NCI-H82 (cell line): ENCODE measurements at places on chromosomes 16 and 17.
A peak's percentile ranks its signal among the peaks of the same experiment; 100 is the strongest.

- DNase-seq, result no peak
These were observed 8.2 kb downstream of the CRAMP1 start for GRCh38 chr16:1620391-1620790.

DNA sequence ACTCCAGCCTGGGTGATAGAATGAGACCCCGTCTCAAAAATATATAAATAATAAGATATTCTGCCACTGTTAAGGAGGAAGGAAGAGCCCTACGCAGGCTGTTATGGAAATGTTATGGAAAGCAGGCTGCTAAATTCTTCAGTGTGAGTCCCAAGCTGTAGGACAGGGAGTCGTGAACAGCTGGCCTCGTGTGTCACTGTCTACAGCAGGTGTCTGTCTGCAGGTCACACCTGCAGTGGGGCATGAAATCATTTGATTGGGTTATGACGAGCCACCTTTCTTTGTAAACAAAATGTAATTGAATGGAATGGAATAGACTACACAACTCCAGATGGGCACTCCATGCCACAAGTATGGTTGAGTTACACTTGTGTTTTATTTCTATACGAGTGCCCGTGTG is 15.6 kb upstream of the LITAF start:
- DNase-seq, result no peak

DNA sequence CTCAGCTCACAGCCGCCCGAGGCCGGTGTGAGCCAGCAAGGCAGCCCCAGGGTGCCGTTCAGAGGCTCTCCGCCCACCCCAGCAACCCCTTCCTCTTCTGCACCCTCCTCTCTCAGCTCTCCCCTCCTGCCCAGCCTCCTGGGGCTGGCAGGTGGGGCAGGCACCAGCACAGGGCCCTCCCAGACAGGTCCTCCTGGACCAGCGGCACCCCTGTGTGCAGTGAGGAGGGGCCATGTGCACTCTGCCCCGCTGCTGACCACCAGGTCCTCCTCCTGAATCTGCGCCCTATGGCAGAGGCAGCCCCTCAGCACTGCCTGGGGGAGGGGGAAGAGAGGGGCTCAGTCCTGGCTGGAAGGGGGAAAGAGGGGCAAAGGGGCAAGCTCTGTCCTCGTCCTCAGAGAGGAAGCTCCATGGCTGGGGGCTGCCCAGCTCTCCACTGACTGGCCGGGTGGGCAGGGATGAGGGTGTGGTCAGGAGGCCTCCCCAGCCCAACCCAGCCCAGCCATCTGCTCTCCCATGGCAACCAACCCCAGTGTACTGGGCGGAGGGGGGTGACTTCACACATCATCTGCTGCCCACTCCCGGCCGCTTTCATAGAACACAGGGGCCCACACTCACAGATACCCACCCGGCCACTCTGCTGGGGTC is 5.4 kb upstream of the BCAR1 start:
- peak; percentile 89 for DNase-seq

GRCh38 chr17:49944273-49944870 is 24.6 kb upstream of the DLX4 start:
- no peak for DNase-seq

GRCh38 chr17:17946093-17946492 is 26.1 kb downstream of the TOM1L2 start:
- peak; percentile 38 for DNase-seq

DNA sequence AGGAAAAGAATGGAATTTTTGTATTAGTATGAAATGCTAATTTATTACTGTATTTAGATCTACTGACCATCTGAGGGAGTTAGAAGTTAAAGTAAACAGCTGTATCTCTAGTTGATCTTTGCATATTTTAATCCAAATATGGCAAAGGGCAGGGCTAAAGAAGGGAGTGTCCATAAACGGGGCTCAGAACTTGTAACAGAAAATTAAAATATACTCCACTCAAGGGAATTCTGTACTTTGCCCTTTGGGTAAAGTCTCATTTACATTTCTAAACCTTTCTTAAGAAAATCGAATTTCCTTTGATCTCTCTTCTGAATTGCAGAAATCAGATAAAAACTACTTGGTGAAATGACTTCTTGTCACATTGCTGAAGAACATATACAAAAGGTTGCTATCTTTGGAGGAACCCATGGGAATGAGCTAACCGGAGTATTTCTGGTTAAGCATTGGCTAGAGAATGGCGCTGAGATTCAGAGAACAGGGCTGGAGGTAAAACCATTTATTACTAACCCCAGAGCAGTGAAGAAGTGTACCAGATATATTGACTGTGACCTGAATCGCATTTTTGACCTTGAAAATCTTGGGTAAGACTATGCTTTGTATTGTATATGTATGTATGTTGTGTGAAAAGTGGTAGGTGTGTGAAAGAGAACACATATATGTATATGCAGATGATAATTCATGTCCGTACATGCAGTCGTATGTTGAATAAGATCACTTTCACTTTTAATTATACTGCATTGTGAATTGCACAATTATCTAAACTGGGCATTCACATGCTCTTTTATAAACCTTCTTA is at the start of gene ASPA:
ASPA (plus strand) TSS at position 186 of the 799 bp plus-strand sequence; CDS start at position 349, 163 bp downstream.
- no peak for DNase-seq

DNA sequence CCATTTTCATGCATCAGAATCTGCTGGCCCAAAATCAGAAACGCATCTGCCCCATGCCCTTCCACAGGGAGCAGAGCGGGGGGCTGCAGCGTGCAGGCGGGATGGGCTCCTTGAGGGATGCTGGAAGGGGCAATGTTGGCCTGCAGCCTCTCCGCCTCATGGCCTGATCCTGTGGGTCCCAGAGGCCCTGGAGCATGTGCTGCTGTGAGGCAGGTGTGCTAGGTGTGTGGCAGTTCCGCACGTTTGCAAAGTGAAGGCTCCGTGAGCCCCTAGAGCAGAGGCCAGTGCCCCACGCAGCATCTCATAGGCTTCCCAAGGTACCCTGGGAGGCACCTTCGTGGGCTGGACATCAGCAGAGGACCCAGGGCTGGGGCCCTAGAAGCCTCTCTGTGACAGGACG is 36.4 kb upstream of the CDH15 start:
- DNase-seq, result no peak

- DNase-seq, result peak; percentile 39
These were observed 119.0 kb upstream of the HS3ST2 start for GRCh38 chr16:22694887-22695382.

DNA sequence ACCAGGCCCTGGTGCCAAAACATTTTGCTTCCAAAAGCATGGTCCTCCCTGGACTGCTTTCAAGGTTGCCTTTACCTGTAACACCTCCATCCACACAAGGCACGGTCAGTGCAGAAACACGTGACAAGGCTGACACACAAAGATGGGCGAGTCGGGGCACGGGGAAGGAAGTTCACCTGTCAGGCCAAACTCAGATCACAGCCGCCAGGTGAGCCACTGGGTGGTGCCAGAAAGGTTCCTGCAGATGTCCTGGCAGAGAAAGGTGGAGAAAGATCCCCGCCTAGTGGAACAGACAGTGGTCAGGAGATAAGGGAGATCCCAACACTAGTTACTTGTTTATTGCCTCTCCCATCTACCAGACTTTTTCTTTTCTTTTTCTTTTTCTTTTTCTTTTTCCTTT is 155.3 kb downstream of the AIPL1 start:
- peak; percentile 69 for DNase-seq

DNA sequence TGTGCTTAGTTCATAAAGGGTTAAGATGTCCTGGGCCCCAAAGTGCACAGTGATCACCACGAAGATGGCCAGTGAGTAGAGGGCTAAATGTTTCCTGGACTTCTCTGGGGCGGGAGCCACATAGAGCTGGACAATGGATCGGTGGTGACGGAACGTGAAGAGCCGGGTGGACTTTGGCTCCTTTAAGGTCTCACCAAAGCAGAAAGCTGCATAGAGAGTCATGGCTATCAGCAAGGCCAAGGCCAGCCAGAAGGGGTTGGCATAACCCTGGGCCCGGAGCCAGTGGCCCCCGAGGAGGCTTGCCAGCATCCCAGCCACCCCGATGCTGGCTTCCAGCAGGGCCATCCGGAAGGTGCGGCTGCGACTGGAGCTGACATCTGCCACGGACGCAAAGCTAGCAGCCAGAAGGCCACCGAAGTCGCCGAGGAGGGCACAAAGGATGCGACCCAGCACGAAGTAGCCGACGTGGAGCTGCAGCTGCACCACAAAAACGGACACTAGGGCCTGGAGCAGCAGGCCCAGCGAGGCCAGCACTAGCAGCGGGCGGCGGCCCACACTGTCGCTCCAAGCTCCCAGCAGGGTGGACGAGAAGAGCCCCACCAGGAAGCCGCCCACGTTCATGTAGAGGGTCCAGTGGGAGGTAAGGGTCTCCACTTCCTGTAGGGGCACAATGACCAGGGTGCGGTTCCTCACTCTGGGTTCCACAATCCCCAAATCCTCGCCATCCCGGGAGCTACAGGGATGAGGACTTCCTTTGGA is 1.0 kb downstream of the SLC46A1 start:
- DNase-seq, result peak; percentile 38

- no peak for DNase-seq
These were observed 17.5 kb downstream of the GUCY2D start for GRCh38 chr17:8019665-8020650.

- DNase-seq, result no peak
These were observed 76.0 kb downstream of the MYH11 start for GRCh38 chr16:15780805-15781204.

GRCh38 chr16:29662729-29663015 is 375 bp upstream of the SPN start:
- DNase-seq, result no peak

- no peak for DNase-seq
These were observed 49.1 kb upstream of the IL34 start for GRCh38 chr16:70597135-70597835.

DNA sequence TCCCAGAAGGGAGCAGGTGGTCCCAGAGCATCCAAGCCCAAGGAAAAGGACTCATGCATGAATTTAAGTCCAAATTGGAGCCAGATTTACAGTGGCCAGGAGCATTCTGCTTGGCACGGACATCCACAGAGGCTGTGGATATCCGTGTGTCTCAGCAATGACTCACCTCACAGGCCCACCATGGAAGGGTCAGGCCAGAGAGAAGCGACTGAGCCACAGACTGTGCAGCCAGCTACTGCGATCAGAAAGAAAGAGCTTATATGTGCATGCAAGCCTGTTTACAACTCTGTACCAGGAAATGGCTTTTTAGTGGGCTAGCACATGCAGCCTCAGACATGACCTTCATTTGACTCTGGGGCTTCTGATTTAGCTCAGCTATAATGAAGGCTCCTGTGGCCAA is 231.0 kb downstream of the C16orf95 start:
- no peak for DNase-seq

GRCh38 chr17:7208027-7208571 is 11.5 kb downstream of the DLG4 start:
- peak; percentile 96 for DNase-seq

GRCh38 chr16:71564335-71564967 is 12.4 kb downstream of the TAT start:
- DNase-seq, result no peak

DNA sequence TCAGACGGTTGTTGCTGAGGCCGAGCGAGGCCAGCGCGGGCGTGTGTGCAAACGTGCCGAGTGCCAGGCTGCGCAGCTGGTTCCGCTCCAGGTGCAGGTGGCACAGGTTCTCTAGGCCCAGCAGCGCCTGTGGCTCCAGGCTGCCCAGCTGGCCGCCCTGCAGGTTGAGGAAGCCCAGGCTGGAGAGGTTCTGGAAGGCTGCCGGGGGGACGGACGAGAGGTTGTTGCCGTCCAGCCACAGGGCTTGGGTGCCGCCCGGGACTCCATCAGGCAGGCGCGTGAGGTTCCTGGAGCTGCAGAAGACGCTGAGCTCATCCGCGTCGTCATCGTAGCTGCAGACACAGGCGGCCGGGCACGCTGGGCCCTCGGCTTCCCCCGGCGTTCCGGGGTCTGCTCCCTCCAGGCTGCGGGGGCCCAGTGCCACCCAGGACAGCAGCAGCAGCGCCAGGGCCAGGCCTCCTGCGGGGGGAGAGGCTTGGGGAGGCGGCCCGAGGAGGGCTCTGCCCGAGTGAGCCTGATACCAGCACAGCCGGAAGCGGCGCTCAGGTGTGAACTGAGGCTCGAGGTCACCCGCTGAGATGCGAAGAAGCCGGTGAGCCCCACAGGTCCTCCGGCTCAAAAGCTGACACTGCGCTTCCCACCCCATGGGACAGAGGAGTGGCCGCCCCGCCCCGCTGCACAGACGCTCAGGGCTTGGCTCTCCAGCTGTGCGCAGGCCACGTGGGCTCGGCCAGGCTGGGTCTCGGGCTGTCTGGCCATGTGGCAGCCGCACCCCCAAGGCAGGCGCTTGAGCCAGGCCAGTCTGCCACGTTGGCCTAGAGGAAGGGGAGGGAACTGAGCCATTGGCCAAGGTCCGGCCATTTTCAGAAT is 1.3 kb downstream of the IGFALS start:
- DNase-seq, result no peak

DNA sequence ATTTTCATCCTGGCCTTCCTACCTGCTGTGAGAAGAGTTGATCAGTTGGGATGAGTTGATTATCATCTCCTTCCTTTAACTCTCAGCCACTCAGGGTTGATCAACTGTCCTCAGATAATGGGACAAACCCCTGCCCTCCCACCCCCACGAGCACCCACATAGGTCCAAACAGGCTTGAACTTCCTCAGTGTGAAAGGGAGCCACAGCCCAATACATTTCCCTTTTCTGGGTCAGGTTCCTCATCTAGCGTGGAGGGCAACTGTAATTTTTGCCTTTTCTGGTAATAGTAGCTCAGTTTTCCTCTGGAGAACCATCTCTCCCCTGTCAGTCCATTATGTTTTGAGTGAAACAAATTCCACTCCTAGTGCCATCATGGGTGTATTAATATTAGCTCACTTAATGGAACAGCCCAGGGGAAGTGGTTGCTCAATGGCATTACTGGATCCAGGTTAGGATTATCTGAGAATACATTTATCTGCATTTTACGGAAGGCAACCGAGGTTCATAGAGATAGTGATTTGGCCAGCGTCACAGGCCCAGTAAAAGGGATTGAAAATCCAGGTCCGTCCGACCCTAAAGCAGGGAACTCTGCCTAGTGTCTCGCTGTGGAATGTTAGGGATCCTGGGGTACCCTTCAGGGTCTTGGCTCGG is 476 bp upstream of the LPCAT2 start:
- DNase-seq, result no peak

GRCh38 chr17:46984892-46985291 is 5.8 kb upstream of the RPRML start:
- DNase-seq, result no peak

- no peak for DNase-seq
These were observed 4.1 kb downstream of the MAP2K3 start for GRCh38 chr17:21288571-21289017.

GRCh38 chr16:56824331-56824730 is 40.7 kb upstream of the SLC12A3 start:
- DNase-seq, result no peak

DNA sequence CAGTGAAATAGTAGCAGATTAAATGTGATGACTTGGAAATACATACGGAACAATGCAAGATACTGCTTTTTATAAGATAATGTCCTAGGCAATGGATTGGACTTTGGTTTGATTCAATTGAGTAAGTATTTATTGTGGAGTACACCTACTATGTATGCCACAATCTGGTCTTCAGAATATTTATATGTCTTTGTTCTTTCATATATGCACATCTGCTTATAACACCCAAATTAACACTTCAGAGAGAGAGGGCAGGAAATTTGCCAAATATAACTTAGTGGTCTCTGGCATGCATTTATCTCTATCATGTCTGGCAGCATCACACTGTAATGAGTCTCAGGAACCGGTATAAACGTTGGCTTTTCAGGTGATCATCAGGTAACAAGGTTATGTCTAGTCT is 16.9 kb downstream of the RPGRIP1L start:
- DNase-seq, result no peak
